ENCODE measurements at places on chromosomes 6 and 20.

- no peak for DNase-seq
Measured at GRCh38 chr6:74249658-74250057, 553.7 kb downstream of the CD109 start.

- DNase-seq = no peak
Measured at GRCh38 chr6:149867876-149868640, 3.9 kb upstream of the LRP11 start.

DNA sequence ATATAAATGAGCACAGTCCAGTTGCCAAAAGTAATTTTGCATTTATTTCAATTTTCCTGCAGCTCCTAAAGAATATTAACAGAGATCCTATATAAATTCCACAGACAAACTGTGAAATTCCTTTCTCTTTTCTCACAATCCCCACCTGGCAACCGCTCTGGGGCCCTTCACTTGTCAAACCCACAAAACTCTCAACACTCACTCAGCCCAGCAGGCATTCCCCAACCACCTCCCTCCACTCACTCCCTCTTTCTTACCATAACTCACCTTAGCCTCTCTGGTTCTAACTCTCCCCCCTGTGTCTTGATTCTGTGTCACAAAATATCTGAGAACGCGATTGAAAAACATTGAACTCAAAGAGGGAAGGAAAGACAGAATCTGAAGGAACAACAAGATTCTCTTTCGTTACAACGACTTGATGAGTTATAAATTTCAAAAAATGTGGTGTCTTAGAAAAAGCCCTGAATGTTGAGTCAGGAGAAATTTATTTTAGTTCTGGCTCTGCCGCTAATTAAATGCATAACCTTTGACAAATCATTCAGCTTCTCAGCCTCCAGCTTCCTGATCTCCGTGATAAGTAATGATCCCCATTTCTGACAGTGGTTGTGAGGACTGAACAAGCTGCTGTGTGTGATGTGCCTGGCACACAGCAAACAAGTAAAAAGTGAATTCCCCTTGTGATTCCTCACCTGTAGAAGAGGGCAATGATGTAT is 87.9 kb downstream of the UNC5CL start:
- no peak for DNase-seq

DNA sequence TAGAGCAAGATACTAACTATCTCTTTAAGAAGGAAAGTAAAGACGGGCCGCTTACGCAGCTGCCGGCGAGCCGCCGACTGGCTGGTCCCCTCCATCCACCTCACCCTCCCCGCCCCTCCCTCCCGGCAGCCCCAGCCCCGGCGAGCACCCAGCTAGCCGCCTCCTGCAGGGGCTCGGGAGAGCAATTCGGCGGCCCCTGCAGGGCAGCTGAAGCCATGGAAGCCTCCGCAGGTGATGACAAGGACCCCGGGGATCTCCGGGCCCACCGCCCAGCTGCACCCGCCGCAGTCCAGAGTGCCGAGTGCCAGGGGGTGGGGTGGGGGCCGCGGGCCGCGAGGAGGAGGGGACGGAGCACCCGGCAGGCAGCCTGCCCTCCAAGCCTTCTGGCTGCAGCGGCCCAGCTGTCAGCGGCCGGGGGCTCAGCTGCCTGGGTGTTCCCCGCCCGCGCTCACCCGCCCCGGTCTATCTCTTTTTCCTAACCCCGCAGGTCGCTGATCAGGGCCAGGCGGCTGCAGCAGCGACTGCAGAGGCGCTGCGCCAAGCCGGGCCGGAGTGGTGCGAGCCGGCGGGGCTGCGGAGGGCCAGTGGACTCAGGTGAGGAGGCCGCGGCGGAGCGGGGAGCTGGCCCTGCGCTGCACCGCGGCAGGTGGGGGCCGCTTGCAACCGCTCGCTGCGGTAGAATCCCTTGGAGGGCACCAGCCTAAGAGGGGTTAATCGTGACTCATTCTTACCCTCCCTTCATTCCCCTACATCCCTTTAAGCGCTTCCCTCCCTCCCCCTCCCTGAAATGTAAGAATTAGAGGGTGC is at the start of gene SNPH:
Gene SNPH, plus strand, starts transcription at position 128 of the 807 bp plus-strand sequence. CDS start 29,946 bp downstream, outside the sequence.
- peak; percentile 71 for DNase-seq

DNA sequence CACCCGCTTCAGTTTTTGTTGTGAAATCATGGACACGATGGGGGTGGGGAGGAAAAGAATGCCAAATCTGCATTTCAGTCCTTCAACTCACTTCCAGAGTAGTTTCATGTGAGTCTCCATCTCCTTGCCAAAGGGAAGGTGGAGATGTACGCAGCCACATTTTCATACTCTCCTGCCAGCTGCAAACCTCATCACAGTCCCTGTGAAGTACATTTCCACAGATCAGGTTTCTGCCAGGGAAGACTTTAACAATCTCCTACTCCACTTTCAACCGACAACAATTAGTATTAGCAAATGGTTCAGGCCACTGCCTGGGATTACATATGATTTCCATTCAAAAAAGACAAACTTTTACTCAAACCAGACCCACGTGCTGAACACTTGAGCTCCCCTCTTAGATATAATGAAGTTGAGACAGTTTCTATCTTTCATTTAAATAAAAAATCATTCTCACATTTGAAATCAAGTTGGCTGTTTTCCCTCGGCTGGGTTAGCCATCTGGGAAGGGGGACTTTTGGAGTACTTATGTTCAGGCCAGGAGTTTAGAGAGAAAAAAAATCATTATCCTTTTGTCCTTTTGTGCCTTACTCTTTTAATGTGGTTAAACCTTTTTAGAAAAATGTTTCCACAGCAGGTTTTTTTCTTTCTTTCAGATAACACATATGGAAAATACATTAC is 51.0 kb upstream of the CEP162 start:
- DNase-seq = no peak

DNA sequence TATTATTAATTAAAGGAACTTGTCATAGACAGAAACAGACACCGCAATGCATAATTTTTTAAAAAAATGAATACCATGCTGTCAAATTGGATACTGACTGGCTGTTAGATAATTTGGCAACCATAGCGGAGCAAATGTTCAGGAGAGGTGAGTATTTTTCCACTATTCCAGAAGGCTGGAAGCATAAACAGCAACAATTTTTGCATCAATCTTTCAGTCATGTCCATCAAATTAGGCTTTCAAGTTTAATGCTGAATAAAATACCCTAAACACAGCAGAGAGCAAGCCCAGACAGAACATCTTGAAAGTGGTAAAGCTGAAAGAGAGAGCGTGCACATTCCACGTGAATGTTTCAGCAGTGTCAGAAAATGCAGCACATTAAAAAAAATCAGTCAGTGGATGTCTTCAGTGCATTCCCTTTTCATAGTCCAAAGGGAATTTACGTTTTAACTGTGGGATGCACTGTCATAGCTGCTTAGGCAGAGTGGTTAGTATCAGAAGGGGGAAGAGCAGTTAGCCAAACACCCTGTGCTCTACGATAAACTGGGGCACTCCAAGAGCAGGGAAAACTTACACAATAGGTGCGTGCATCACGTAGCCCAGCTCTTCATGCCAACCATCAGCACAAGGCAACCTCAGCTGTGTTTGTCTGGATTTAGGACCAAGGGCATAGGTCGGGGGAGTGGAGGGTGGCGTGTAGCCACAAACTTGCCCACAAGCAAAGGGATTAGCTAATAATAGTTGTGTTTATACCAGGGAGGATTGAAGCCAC is 116.2 kb upstream of the STMND1 start:
- DNase-seq = no peak

DNA sequence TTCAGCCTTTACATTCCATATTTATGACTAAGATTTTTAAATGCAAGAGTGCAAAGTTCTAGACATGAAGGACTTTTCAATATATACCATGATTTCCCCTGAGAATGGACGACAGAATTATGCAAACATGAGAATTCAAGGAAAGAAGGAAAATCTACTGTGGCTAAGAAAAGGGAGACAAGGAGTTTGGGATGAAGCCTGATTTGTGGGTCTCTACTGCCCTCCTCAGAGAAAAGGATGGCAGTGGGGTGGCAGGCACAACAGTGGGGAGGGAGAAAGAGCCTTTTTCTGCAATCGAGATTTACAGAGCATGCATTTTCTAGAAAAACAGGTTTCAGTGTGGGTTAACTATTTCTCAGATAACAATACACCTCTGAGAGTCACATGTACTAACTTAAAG is 466.9 kb upstream of the NRSN1 start:
- no peak for DNase-seq

DNA sequence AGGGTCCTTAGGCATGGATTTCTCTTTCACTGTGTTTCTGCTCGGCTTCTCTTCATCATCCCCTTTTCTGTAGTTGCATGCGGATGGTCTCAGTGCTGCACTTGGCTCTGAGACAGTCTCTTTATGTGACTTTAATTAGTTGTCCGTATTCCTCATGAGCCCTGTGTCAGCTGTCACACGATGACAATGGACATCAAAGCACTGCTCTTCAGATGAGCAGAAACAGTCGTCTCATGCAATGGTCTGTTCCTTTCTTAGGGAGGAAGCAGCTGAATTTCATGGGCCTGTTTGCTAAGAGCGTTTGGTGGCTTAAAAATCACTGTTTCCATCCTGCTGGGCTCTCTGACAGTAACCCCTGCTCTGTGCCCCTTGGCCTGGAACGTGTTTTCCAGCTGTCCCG is 64.9 kb downstream of the SYTL3 start:
- DNase-seq = no peak

DNA sequence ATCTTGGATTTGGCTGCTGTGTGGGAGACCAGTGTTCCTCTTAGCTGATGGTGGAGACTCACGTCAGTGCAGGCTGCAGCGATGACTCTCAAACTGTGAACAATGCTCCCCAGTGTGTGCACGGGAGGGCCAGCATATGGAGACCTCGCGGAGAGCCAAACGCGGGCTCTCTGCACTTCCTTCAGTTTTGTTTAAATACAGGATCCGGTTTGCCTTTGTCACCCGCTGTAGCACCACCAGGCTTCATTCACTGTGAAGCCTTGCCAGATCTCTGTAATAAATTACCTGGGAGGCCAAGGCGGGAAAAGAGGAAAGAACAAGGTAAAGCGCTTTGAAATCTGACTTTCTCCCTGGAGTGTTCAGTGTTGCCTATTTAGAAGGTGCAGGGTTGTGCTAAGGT is 30.7 kb upstream of the TMEM14A start:
- DNase-seq = no peak

DNA sequence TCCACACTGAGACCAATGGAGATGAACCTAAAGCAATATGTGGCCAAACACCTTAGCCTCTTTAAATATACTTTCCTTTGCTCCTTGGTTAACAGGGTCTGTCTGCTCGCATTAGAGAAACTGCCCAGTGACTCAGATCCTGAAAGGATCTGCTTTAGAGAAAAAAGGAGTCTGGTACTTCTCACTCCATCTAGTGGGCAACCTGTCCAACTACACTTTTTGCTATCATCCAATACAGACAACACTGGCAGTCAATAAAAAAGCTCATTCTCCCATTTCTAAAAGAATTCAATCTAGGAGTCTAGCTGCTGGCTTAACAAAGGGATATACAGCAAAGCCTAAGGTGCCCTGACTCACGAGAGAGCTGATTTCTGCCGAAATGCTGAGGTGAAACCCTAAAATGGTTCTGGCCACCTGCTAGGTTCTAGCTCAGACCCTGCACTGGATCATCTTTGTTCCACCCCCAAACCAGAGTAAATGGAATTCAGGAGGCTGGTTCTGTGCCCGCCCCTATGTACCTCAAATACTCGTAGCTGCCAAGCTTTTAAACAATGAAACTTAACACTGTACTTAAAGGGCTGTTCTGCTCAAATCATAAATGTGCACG is 11.5 kb downstream of the GNL1 start:
- DNase-seq = no peak

DNA sequence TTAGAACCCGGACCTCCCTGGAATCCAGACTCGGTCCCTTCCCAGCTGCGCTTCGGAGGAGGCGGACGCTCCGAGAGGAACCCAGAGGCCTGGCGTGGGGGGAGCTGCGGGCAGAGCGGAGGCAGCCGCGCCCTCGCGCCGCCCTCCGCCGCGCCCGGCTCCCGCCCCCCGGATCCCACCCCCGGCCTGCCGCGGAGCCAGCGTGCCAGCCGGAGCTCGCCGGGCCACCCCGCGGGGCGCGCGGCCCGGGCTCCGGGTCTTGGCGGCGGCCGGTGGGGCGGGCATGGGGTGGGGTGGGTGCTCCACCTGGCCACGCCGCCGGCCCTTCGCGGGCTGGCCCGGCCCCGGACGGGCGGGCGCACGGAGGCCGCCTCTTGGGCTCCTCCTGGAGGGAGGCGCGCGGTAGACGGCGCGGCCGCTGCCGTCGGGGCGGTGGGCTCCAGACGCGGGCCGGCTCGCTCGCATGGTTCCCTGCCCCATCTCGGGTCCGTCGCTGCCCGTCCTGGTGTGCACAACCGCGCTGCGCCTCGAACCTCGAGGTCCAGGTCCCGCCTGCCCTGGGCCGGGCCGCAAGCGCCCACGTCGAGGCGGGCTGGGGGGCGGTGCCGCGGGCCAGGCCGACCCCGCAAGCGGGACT is 592 bp upstream of the CDYL start:
- peak; percentile 60 for DNase-seq

DNA sequence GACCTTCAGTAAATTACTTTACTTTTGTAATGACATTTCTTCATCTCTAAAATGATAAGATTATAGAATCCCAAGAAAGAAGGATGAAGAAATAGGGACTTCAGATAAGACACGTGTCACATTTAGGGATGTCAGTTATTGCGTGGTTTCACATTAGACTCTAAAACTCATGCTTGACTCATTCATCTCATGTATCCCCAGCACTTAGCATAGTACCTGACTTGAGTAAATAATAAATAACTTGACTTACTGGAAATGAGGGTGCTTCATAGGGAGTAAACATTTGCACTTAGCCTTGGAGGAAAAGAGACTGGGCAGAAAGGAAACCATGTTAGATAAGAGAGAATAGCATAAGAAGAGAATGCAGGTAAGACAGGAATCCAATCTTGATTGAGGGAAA is 37.2 kb downstream of the VTA1 start:
- DNase-seq = no peak

- no peak for DNase-seq
Measured at GRCh38 chr20:3890398-3890751, 1.2 kb downstream of the PANK2 start.

DNA sequence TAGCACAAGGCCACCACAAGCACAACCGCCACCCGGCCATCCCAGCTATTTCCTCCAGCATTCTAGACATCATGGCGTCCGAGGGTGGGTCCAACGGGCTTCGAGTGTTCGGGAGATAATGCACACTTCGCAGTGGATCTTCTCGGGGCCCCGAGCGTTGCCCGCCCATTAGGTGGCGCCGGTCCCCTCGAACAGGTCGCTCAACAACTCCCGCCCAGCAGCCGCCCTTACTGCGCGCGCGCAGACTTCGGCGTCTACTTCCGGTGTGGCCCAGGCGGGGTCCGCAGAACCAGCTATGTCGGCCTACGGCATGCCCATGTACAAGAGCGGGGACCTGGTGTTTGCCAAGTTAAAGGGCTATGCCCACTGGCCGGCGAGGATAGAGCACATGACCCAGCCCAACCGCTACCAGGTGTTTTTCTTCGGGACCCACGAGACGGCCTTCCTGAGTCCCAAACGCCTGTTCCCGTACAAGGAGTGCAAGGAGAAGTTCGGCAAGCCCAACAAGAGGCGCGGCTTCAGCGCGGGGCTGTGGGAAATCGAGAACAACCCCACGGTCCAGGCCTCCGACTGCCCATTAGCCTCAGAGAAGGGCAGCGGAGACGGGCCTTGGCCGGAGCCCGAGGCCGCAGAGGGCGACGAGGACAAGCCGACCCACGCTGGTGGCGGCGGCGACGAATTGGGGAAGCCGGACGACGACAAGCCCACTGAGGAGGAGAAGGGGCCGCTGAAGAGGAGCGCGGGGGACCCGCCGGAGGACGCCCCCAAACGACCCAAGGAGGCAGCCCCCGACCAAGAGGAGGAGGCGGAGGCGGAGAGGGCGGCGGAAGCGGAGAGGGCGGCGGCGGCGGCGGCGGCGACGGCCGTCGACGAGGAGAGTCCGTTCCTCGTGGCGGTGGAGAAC is at the start of gene HDGFL1:
Gene HDGFL1, plus strand, starts transcription at position 286 of the 904 bp plus-strand sequence. Its CDS starts 10 bp downstream, at position 296.
- DNase-seq = no peak

- DNase-seq = no peak
Measured at GRCh38 chr6:166595949-166596348, 9.5 kb upstream of the RAMACL start.

Measured in stimulated activated CD8-positive, alpha-beta memory T cell treated with anti-CD3 and anti-CD28 coated beads, Interleukin-7, amount 100 ng/mL, for 48 hours (primary cell).